Breast epithelium (tissue), 4 donors: ENCODE measurements at places on chromosomes 2 and 18. TPM values are rescaled to one million over a fixed set of nuclear protein-coding genes. Genes with fewer than 3 reads are reported as not detected.
A peak's percentile ranks its signal among the peaks of the same experiment; 100 is the strongest.

- H3K27me3 ChIP-seq: no peaks in the 10 kb centered on the region
- H3K36me3 ChIP-seq: no peaks in the 10 kb centered on the region
- no peak for DNase-seq
- H3K4me3 ChIP-seq: no peak overlapping the region
Observed at GRCh38 chr2:44745922-44746766, 195.4 kb upstream of the SIX3 start.

- H3K27ac ChIP-seq: no peak overlapping the region
- H3K36me3 ChIP-seq: no peaks in the 10 kb centered on the region
- no peaks in the 10 kb centered on the region for H3K27me3 ChIP-seq
- H3K4me1 ChIP-seq: no peaks in the 10 kb centered on the region
- H3K4me3 ChIP-seq: no peak overlapping the region
Observed at GRCh38 chr2:208820014-208820688, 413.6 kb downstream of the PTH2R start.

- DNase-seq: no peak
- H3K27ac ChIP-seq: no peak overlapping the region
- H3K4me1 ChIP-seq: no peaks in the 10 kb centered on the region
- H3K4me3 ChIP-seq: no peak overlapping the region
Observed at GRCh38 chr2:104769096-104769495, 84.8 kb upstream of the POU3F3 start.

DNA sequence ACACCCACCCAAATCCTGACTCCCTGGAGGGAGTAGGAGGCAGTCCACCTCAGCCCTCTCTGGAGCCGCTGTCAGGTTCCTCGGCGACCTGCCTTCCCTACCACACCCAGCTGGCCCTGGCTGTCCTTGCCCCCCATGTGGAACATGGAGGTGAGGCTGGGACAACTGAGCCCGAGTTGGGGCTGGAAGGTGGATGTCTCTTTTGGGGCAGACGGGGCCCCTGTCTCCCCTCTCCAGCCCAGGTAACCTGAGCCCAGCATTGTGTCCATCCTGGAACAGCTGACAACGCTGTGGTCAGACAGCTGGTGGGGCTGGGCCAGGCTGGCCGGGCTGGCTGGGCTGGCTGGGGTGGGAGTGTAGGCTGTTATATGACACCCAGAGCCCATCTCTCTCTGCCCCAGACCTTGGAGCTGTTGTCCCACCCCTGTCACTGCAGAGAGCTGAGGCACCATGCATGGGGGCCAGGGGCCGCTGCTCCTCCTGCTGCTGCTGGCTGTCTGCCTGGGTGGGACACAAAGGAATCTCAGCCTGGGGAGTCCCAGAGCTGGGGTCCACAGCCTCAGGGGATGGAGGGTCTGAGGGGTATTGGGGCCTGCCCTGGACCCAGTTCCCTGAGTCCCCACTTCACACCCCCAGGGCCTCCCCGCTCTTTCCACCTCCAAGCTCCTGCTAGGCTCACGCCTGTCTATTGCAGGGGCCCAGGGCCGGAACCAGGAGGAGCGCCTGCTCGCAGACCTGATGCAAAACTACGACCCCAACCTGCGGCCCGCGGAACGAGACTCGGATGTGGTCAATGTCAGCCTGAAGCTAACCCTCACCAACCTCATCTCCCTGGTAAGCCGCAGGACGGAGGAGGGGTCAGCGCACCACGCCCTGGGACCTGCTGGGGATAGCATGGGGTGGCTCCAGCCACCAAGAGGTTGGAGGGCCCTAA, at the start of gene CHRNG:
CHRNG (plus strand) TSS at position 395 of the 934 bp plus-strand sequence; CDS start at position 451, 56 bp downstream.
- DNase-seq: peak; percentile 30
- no peaks in the 10 kb centered on the region for H3K4me1 ChIP-seq
- H3K4me3 ChIP-seq: no peak within 1 kb of the TSS
- peaks cover 18% of the 10 kb centered on the region for H3K27me3 ChIP-seq
- H3K36me3 ChIP-seq: no peaks in the 10 kb centered on the region

DNA sequence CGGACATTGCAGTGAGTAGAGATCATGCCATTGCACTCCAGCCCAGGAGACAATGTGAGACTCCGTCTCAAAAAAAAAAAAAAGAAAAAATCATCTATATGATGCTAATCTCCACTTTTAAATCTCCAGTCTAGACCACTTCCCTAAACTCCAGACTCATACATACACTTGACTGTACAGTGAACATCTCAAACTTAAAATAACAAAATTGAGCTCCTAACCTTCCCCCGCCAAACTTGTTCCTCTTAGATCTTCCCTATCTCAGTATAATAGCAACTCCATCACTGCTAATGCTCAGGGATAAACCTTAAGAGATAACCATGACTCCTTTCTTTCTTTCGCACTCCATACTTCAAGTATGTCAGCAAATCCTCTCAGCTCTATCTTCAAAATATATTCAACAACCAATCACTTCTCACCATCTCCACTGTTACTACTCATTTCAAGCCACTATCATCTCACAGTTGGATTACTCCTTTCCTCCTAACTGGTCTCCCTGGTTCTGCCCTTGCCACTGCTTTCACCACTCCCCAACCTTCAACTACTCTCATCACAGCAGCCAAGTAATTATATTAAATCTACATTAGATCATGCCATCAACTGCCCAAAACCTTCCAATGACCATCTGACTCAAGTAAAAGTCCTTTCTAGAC, 12.0 kb downstream of the MEMO1 start:
- H3K27me3 ChIP-seq: no peaks in the 10 kb centered on the region
- no peak overlapping the region for H3K27ac ChIP-seq
- H3K36me3 ChIP-seq: no peaks in the 10 kb centered on the region
- H3K4me1 ChIP-seq: no peaks in the 10 kb centered on the region

DNA sequence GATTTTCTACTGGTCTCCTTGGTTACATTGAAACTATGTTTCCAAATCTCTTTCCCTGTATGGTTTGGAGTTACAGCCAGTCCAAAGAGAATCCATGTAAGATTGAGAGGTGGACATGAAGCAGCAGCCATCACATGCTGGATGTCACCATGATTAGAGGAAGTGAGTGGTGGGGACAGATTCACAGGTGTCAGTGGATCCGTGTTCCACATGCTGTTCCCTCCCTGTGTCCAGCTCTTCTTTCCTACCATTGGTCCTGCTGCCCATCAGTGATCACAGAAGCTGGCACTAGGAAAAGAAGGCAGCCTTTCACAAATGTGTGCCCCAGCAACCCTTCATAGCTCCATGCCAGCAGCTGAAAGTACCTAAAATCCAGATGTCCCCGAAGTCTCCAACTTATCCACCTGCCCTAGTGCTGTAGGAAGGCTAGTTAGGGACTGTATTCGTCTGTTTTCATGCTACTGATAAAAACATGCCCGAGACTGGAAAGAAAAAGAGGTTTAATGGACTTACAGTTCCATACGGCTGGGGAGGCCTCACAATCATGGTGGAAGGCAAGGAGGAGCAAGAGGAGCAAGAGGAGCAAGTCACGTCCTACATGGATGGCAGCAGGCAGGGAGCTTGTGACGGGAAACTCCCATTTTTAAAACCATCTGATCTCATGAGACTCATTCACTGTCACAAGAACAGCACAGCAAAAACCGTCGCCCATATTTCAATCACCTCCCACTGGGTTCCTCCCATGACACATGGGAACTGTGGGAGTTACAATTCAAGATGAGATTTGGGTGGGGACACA, 207.5 kb downstream of the INSIG2 start:
- H3K4me1 ChIP-seq: no peaks in the 10 kb centered on the region
- H3K27ac ChIP-seq: no peak overlapping the region
- no peaks in the 10 kb centered on the region for H3K36me3 ChIP-seq
- DNase-seq: no peak
- no peak overlapping the region for H3K4me3 ChIP-seq

Gene LRATD1
- total RNA-seq: 10.0 TPM

Gene LBX2
- 1.3 TPM for total RNA-seq

GRCh38 chr2:12083713-12084419, 337.4 kb downstream of the LPIN1 start:
- H3K4me1 ChIP-seq: no peaks in the 10 kb centered on the region
- H3K27ac ChIP-seq: no peak overlapping the region
- H3K36me3 ChIP-seq: no peaks in the 10 kb centered on the region

GRCh38 chr18:37874721-37875120, 309.1 kb upstream of the CELF4 start:
- no peak overlapping the region for H3K4me3 ChIP-seq
- no peaks in the 10 kb centered on the region for H3K36me3 ChIP-seq
- no peaks in the 10 kb centered on the region for H3K27me3 ChIP-seq
- H3K27ac ChIP-seq: no peak overlapping the region
- H3K4me1 ChIP-seq: no peaks in the 10 kb centered on the region
- no peak for DNase-seq

- no peak overlapping the region for H3K27ac ChIP-seq
- no peak overlapping the region for H3K4me3 ChIP-seq
- DNase-seq: no peak
Observed at GRCh38 chr2:9824956-9825720, 18.1 kb upstream of the TAF1B start.

Gene QPCT
- total RNA-seq: 12.5 TPM

DNA sequence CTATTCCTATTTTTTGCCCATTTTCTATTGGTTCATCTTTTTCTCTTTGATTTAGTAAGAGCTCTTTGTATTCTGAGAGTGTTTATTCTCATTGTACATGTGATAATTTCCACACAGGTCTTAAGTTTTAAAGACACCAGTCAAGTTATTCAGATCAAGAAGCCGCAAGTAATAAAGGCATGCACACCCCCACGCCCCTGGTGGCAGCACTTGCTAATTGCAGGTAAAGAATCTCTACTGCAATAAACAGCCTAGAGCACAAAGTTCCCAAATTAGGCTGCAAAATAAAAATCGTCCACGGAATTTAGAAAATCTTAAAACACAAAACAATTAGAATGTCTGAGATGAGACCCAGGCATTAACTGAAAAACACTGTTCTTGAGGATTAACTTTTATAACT, 45.2 kb downstream of the ST3GAL5 start:
- no peak for DNase-seq
- no peaks in the 10 kb centered on the region for H3K27me3 ChIP-seq
- no peaks in the 10 kb centered on the region for H3K36me3 ChIP-seq

DNA sequence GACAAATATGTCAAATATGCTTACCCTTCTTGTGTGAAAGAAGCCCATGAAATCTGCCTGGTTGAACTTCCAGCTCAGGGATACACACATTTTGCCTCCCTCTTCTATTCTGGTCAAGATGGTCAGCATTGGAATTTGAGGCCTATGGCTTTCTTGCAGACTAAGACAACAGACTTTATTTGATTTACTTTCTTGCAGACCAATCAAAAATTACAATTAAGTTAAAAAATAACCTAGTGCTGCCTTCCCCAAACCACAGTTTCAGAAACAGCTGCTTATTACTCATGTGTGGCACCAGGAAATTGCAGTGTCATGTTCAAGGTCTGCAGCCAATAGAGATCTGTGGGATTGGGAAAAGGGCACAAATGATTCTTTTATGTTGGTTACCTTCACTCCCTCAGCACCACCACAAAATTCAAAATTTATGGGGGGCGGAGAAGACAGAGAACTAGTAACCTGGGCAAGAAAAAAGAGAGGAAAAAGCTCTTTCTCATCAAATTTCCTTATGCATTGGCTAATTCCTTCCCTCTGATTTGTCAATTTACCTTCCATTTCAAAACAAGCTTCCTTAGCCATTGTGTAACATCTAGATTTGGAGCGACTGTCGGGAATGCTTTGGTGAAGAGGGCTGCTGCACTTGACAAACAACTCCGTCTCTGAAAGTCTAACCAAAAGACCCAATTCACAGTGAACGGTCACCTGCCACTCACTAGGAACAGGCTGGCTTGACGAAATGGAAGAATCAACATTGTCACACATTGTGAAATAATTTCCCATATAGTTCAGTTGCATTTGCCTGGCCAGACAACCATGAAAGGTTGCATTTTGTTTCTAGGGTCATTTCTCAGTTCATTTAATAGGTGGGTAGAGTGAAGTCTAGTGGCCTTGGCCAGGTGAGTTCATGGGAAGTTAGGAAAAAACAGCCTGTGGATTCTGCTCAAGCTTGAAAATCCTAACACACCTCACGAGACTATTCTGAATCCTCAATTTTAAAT, 100.4 kb upstream of the FZD5 start:
- H3K27ac ChIP-seq: no peak overlapping the region
- H3K36me3 ChIP-seq: no peaks in the 10 kb centered on the region
- H3K4me1 ChIP-seq: no peaks in the 10 kb centered on the region
- no peaks in the 10 kb centered on the region for H3K27me3 ChIP-seq

Gene RRM2
- 1.6 TPM for total RNA-seq

Gene MAP3K19
- not detected for total RNA-seq
